ENCODE measurements at places on chromosomes 12 and 14.
A peak's percentile ranks its signal among the peaks of the same experiment; 100 is the strongest.

- no peak for DNase-seq
Observed at GRCh38 chr12:121467638-121468498, 68.0 kb downstream of the RNF34 start.

- no peak for DNase-seq
Observed at GRCh38 chr12:67921286-67921685, 68.0 kb upstream of the IFNG-AS1 start.

GRCh38 chr14:74257078-74257940 lies 18.1 kb downstream of the VSX2 start:
- DNase-seq, result peak; percentile 15

DNA sequence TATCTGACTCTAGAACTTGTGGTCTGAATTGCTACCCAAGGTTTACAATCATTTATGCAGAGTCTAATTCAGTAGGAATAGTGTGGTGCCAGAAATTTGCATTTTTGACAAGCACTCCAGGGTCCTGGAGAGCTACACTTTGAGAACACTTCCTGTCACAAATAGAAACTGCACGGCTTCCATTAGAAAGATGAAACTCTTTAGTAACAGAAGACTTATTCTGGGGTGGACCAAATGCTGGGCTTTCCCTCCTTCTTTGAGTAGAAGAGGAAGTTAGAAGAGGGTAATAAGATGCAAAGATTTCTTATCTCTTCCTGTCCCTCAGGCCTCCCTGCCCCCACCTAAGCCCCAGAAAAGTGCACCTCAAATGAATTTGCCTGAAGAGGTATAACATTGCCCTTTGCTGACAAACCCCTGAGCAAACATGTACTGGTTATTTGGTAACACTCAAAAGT lies 28.4 kb downstream of the DGLUCY start:
- DNase-seq, result no peak

GRCh38 chr14:65287264-65288131 lies 125.0 kb upstream of the FUT8 start:
- no peak for DNase-seq

GRCh38 chr14:101020834-101021370 lies 117.4 kb upstream of the RTL1 start:
- no peak for DNase-seq

- DNase-seq, result no peak
Observed at GRCh38 chr14:88422047-88422446, 36.6 kb downstream of the SPATA7 start.

GRCh38 chr12:109804820-109805761 lies 28.1 kb downstream of the TRPV4 start:
- DNase-seq, result peak; percentile 45

GRCh38 chr14:21501568-21501967 lies 9.6 kb downstream of the METTL3 start:
- DNase-seq, result no peak

- peak; percentile 85 for DNase-seq
Observed at GRCh38 chr14:90454041-90455000, 57.5 kb downstream of the CALM1 start.

DNA sequence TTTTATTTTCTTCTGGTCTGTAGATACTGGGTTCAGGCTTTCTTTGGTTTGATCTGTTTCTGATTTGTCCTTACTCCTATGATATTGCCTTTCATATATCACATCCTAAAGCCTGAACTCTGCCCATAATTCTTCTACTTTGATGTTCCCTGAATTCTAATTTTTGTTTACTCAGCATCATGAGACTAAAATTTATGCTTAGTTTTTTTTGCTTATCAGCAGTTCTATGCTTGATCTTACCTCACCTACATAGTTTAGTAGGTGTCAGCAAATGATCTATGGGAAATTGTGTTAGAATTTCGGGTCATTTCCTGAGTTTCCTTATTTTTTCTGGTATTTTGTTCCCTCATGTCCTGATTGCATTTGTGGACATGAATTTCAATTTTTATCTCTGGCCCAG lies 94.2 kb downstream of the TMEM117 start:
- no peak for DNase-seq

DNA sequence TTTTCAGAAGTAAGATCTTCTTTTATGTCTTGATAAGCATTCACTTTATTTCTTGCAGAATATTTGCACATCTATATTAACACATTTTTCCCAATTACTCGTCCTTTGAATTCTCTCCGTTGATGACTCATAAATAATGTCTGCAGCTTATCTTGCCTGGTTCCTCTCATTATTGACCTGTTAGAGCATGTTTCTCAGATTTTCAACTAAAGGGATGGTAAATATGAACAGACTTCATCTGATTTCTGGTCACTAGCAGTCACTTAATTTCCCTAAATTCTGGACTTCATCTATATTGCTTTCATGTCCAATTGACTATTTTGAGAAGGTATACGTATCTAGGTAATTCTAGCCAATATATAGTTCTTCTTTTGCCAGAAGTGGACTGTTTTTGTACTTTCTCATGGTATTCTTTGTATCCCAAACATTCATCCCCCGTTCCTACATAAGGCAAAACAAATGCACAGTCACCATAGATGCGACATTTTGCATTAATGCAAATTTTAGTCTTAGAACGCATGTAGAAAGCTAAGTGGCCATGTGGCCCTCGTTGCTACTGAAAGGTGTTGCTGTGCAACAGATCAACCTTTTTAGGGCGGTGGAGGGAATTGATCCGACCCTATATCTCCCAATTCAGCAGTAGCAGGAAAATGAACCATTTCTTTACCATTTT lies 6.2 kb downstream of the PIK3C2G start:
- no peak for DNase-seq

- DNase-seq, result no peak
Observed at GRCh38 chr12:87814625-87815024, 214.6 kb downstream of the C12orf50 start.

DNA sequence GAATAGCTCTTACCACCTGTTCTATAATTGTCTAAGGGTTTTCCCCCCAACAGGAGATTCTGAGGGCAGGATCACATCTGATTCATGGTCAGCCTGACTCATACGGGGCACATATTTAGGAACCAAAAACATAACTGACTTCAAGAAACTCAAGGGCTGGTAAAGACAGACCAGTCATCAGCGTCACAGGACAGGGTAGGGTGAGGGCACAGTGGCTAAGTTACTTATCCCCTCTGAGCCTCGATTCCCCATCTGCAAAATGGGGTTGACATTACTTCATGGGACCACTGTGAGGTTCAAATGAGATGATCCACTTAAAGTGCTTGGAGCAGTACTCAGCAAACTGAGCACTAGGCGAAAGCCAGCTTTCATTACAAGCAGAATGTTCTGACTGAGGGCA lies 606 bp downstream of the CINP start:
- DNase-seq, result peak; percentile 9

GRCh38 chr14:69316449-69317101 lies 56.6 kb downstream of the GALNT16 start:
- DNase-seq, result no peak

GRCh38 chr14:81172881-81173280 lies 47.9 kb downstream of the GTF2A1 start:
- DNase-seq, result peak; percentile 8

DNA sequence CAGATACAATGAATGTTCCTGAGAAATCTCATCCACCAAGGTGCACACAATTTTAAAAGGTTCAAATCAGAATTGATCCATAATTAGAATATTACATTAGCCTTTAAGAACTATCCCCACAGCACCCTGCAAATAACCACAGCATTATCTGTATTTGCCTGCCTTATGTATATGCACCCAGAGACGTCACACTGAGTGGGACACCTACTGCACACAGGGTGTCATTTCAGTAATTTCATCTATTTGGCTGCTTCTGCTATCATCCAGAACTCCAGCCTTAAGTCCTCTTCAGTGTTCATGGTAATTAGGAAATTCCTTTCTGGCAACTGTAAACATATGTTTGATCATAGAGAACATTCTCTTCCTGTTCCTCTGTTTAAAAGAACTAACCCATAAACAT lies 298.4 kb downstream of the SYT1 start:
- no peak for DNase-seq

- no peak for DNase-seq
Observed at GRCh38 chr12:20476551-20476950, 108.2 kb downstream of the PDE3A start.

DNA sequence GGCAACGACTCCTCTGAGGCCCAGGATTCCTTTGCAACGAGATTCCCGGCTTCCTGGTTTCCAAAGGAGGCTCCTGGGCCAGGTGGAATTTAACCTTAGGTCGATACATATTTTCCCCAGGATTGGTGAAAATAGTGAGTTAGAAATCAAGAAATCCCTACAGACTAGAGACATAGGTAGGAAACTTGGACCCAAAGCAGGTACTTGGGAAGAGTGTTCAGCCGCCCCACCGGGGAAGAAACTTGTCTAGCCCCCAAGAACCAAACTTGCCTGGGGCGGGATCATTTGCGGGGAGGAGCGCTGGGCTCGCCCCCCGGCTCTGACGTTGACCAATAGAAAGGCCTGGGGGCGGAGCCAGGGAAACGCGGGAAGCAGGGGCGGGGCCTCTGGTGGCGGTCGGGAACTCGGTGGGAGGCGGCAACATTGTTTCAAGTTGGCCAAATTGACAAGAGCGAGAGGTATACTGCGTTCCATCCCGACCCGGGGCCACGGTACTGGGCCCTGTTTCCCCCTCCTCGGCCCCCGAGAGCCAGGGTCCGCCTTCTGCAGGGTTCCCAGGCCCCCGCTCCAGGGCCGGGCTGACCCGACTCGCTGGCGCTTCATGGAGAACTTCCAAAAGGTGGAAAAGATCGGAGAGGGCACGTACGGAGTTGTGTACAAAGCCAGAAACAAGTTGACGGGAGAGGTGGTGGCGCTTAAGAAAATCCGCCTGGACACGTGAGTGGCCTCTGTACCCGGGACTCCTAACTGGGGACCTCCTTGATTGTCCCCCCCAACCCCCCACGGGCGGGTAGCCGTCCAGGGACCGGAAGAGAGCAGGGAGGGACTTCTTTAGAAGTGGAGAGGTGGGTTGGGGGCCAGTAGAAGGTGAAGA lies at the start of gene CDK2:
CDK2 (plus strand) TSS at position 423 of the 874 bp plus-strand sequence; CDS start at position 602, 179 bp downstream.
- DNase-seq, result peak; percentile 77

DNA sequence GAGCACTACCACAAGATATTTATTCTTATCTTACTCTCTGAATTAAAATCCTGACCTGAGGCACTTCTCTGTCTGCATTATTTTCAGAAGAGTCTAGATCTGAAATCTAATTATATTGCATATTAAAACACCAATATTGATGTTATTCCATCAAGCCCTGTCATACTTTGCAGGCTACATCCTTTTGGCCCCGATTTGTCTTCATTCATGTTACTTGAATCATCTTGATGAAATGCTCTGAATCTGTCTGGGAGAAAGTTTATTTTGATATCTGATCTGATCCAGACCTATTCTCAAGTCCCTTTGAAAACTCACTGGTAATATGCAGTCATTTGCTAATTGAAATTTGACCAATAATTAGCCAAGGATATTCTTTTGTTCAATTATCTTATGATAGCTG lies 79.9 kb downstream of the BBS10 start:
- peak; percentile 37 for DNase-seq

- no peak for DNase-seq
Observed at GRCh38 chr12:7180685-7181084, 8.8 kb upstream of the PEX5 start.

DNA sequence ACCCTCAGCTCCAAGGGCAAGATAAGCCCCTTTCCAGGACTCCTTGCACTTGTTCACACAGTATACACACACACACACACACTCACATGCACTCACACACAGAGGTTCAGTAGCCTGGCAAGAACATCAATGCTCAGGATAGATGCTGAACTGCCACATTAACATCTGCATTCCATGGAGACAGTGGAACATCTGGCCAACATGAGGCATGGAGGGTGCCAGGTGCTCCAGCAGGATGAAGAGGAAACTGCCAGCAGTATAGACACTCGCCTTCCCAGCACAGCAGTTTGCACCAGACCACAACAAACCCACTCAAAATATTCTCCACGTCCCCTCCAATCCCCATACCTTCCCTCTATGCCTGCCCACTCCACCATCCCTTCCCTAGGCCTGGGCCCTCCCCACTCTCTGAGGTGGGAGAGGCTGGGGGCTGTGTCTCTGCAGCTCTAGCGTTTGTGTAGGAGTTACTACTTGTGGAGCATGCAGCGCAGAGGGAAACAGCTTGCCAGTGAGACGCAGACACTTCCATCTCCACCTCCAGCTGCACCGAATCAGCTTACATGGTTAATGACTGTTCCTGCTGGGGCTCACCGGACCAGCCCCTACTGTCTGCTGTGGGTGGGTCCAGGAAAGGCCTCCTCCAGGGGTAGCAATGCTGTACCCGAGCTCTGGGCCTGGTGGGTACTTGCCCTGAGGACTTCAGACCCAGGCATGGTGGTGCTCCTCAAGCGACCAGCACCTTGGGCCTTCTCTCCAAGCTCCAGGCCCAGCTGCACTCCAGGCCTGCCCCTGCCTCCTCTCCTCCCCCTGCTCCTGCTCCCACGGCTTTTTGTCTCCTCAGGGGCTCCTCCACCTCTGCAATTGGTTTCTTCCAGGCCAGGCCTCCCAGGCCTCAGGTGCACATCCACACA lies 18.6 kb upstream of the PLEKHG3 start:
- DNase-seq, result no peak

DNA sequence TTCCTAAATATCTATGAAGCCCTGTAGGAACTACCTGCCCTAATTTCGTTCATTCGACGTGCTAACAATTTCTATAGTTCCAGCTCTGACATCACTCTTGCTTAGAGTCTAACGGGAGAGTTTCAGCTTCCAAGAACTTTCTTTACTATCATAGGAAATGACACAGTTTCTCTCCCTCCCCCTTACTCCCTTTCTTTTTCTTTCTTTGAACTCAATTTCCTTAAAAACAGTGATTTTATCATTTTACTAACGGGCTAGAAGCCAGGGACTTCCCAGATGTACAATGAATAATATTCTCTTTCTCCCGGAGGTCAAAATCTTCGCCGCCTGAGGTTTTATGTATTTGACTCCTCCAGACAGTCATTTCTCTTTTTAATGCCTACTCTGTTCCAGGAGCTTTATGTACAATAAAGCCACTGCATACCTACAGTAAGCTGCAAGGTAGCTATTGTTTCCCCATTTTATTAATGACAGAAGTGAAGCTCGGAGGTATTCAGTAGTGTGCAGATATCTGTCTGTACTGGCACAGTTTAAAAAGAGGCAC lies 15.7 kb downstream of the SMCO2 start:
- DNase-seq, result peak; percentile 73

GRCh38 chr14:75147423-75148071 lies 20.7 kb upstream of the NEK9 start:
- peak; percentile 66 for DNase-seq

DNA sequence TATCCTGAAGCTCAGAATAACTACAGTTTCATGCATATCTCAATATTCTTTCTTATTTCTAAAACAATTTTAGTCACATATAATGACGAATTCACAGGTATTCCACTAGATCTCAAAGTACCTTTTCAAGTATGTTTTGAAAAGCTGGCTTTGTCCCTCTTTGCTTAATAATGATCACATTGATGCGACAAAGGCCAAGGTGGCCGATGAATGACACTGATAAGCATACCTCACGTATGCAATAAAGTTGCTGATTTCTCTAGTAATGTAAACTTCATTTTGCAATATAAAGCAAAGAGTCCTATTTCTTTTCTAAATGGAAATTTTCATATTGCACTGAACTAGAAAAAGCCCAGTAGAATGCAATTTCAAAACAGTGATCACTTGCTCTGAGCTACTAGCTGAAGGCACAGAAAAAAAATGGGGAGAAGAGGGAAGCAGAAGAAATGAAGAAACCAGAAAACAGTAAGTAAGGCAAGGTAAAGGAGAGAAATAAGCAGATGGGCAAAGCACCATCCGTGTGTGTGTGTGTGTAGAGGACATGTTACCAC lies 29.3 kb downstream of the FGD6 start:
- DNase-seq, result no peak

All from fibroblast of skin of right quadriceps (primary cell).